Breast epithelium (tissue), 4 donors: ENCODE measurements at places on chromosomes 1 and 21.

DNA sequence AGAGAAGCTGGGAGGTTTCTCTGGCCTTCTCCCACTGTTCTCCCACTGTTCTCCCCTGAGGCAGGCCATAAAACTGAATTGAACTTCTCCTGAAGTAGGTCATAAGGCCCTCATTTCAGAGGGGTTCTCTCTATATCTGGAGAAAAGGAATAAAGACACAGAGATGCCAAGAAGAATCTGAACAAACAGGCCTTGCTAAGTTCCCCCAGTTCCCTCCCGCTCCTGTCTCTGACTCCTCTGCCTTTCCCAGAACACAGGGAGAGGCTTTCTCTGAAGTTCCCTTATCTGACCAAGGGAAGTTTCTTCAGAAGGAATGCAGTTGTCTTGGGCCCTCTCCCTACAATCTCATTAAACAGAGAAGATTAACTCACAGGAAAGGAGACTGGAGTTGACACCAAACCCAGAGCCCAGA is 83.4 kb downstream of the SLC16A1 start:
- no peak for DNase-seq

DNA sequence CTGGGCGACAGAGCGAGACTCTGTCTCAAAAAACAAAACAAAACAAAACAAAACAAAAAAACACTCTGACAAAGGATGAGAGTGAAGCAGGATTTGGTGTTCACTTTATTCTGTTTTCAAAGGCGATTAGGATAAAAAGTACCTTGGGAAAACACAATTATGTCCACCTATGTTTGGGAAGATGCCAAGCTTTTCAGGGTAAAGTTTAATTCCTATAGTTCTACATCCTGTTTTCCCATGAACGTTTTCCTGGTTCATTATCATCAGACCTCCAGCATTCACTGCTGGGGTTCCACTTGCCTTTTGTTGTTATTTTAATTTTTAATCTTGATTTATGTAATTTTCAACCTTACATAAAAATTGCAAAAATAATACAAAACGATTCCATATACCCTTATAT is 4.9 kb upstream of the NID1 start:
- no peak for DNase-seq

- no peak for DNase-seq
Observed at GRCh38 chr1:46533179-46533864, 18.1 kb downstream of the KNCN start.

- no peak for DNase-seq
Observed at GRCh38 chr1:183515002-183515689, 42.8 kb downstream of the SMG7 start.

- DNase-seq, result no peak
Observed at GRCh38 chr1:147545133-147545532, 3.8 kb downstream of the BCL9 start.
